ENCODE measurements at places on chromosomes 4 and X.
A peak's percentile ranks its signal among the peaks of the same experiment; 100 is the strongest.

DNA sequence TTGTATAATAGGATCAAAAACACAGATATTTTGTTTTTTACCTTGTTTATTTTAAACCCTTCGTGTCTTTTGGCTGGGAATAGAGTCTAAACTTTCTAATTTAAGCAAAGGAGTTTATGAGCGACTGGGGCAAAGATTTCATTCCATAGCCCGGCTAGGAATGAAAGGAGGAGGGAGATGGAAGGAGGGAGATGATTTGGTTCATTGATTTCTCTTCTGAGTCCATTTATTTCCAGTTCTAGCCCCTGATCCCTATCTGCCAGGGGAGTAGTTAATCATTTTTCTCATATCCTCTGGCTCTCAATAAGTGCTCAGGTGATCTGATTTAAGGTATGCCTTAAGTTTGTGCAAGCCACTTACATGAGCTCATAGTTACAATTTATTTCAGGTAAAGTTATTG is 120.0 kb downstream of the SPRY1 start:
- no peak for DNase-seq

GRCh38 chrX:124274438-124275181 is 57.9 kb upstream of the TEX13D start:
- DNase-seq, result no peak

DNA sequence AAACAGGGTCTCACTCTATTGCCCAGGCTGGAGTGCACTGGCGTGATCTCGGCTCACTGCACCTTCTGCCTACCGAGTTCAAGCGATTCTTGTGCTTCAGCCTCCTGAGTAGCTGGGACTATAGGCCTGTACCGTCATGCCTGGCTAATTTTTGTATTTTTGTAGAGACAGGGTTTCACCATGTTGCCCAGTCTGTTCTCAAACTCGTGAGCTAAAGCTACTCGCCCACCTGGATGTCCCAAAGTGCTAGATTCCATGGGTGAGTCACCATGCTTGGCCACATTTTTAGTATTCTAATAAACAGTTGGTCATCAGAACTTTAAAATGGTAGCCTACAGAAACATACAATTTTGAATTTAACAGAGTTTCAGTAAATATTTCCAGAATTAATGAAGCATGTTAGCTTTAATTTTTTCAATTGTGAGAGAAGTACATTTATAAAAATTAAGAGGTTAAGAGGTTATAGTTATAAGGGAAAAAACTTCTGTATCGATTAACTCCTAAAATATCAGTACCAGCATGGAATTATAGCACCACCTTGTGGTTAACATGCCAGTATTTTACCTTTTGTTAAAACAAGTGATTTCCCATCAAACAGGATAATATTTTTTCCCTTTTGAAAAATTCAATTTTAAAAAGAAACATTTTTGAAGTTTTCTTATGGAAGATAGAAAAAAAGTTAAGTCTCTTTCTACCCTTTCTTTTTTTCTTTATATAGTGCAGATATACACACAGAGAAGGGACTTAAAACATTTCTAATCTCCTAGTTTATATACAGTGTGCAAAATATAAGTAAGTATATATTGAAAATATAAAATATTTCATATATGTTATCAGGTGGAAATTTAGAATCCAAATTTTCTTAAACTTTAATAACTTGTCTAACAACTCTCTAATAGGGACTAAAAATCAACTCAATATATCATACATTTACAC is 35.4 kb downstream of the CEP44 start:
- peak; percentile 44 for DNase-seq

- no peak for DNase-seq
These were observed 504 bp upstream of the RBM3 start for GRCh38 chrX:48573690-48574269.

GRCh38 chr4:19694812-19695211 is 556.9 kb upstream of the SLIT2 start:
- no peak for DNase-seq

GRCh38 chrX:112714357-112714918 is 34.7 kb upstream of the LHFPL1 start:
- DNase-seq, result no peak

DNA sequence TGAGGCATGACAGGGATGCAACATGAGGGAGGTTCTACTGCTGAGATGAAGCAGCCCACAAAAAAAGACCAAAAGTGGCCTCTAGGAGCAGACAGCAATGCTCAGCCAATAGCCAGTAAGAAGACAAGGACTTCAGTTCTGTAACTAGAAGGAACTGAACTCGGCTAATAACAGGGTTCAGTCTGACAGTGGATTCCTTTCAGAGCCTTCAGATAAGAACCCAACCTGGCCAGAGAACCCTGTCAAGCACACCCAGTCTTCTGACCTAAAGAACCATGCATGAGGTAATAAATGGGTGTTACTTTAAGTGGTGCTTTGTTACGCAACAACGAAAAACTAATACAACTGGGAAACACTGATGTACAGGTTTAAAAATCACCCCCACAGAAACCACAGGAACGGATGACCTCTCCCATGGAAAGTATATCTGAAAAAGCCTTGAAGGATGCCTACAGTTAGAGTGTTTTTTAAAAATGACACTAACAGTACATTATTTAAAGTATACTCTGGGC is 94.6 kb downstream of the PAPSS1 start:
- no peak for DNase-seq

DNA sequence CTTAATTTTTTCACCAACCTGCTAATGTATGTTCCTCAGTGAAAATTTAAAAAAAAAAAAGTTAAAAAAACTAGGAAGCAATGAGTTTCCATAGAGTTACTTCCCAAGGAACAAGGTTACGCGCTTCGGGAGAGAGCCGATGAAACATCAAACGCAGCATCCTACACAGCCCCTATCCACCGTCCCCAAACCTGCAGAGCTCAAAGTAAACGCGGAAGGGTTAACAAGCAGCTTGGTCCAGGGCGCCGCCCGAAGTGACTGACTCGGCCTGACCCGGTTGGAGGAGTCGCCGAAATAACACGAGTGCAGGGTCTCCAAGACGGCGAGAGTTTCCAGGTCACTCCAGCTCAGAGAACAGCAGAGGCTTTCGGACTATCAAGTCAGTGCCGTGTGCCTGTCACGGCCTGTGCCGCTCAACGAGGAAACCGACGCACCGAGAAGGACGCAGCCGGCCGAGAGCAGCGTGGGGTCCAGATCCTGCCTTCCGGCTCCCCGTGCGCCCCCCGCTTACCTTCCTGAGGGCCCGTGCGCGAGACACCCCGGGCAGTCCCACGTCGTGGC is 512 bp downstream of the NOP14 start:
- DNase-seq, result peak; percentile 48

DNA sequence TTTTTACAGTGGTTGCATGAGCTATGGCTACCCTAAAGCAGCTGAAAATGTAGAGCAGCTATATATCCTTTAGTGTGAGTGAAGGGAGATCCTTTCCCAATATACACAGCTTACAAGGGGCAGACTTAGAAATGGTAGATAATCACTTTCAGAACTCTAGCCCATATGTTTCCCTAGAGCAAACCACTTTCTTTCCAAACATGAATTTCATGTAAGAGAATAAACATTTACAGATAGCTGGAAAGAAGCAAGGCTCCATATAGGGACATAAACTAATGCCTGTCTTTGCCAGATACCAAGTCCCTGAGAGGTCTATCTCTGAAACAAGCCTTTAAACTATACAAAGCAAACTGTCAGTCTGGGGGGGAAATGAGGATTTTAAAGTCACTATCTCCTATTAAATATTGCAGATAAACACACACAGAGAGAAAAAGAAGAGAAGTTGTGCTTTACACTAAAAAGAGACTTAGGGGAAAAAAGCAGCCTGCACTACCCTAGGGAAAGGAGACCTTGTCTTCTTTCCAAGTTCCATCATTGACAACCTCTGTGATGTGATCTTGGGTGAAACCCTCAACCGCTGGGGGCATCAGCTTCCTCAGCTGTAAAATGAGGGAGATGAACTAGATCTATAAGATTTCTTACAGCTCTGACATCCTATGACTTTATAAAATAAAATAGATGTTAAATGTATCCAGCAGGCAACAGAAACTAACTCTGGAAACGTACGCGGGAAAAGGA is 73.6 kb downstream of the TMEM156 start:
- DNase-seq, result no peak

DNA sequence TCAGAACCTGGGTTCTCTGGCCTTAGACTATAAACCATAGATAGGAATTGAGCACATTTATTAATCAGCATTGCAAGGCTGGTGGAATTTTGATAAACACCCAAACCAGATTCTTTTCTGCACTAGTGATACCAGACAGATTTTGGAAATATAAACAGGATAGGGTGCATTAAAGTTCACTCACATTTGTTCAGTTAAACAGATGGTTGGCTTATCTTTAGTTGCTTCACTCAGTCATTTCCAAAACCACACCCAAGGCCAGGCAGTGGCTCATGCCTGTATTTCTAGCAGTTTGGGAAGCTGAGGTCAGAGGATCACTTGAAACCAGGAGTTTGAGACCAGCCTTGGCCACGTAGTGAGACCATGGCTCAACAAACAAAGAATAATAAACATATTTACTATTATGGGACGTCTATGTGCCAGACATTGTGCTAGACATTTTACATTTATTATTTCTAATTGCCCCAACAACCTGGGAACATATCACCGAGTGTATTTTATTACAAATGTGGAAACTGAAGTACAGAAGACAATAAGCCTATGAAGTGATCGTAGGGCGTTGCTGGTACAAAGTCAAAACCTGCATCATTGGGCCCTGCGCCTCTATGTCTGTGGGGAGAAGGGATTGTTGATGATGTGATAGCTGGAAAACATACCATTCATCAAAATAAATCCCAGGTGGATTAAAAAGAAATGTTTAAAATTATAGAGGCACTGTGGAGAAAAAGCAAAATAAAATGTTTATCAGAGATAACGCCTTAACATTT is 15.0 kb downstream of the ADD1 start:
- DNase-seq, result no peak

DNA sequence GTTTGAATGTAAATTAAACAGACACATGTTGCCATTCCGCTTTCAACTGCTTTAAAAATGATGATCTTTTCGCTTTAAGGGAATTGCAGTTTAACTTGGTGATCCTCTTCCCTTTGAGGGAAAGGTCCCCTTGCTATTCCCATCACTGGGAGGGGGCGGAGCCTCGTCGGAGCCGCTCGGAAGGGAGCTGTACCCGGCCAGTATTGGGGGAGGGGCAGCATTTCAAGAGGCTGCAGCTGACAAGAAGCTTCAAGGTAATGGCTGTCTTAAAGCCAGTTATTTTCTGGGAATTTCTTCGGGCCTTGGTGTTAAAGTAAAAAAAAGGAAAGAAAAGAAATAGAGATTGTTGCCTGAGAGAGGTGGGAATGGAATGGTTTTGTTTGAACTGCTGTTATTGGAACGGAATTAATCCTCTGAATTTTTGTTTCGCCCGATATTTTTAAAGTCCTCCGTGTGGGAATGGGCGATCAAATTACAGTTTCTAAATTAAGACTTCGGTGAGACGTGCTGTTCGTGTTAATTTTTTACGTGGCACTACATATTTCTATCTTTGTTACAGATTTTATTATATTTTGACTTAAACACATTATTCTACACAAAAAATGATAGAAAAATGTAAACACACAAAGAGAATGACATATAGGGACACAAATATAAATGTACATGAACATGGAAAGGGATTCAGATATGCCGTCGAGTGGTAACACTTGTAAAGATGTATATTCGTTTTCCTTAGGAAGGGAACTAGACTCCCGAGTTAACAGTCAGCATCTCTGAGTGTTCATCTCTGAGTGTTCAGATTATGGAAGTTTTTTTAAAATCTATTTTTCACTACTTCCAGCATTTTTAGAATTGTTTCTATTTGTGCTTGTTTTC is 9.2 kb downstream of the PWWP3B start:
- DNase-seq, result peak; percentile 17

GRCh38 chrX:132692066-132692465 is 203.2 kb upstream of the MBNL3 start:
- peak; percentile 10 for DNase-seq

DNA sequence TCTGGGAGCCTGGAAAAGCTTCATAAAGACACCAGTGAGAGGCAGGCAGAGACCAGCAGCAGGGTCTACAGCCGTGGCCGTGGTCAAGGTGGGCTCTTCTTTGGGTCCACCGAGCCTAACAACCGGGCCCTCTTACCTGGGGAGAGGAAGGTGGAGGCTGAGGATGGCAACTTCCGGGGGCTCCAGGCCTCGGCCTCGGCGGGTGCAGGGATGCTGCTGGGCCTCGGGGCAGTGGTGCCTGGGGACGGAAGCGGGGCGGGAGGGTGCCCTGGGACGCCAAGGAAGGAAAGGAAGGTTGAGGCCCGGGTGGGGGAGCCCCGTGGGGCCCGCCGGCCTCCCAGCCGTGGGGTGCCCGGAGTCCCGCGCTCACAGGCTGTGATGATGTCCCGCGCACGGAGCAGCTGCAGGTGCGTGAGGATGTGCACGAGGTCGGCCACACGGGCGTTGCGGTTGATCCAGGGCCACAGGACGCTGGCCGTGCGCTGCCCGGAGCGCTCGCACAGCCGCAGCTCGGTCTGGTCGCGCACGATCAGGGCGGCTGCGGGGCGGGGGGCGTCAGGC is 561 bp downstream of the IRAK1 start:
- DNase-seq, result no peak

- peak; percentile 14 for DNase-seq
These were observed 102.6 kb upstream of the PRKX start for GRCh38 chrX:3815896-3816664.

DNA sequence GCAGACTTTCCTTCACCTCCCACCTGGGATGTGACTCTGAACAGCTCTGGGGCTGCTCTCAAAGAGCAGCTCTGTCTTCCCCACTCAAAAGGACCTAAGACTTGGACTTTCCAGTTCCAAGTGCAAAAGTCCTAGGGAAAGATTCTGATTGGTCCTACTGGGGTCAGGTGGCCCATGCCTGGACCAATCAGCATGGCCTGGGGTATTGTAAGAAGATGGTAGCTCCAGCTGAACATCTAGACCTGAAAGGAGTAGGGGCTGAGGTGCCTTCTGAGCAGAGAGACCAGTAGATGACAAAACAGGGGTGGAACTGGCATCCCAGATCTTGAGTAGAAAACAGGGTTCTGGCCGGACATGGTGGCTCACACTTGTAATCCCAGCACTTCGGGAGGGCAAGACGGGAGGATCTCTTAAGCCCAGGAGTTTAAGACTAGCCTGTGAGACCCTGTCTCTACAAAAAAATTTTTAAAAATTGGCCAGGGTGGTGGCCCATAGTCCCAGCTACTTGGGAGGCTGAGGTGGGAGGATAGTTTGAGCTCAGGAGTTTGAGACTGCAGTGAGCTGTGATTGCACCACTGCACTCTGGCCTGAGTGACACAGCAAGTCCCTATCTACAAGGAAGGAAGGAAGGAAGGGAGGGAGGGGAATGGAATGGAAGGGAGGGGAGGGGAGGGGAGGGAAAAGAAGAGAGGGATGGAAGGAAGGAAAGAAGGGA is 27.4 kb upstream of the MRFAP1 start:
- DNase-seq, result no peak

- DNase-seq, result no peak
These were observed 53.2 kb upstream of the C1QTNF7 start for GRCh38 chr4:15374656-15375055.

DNA sequence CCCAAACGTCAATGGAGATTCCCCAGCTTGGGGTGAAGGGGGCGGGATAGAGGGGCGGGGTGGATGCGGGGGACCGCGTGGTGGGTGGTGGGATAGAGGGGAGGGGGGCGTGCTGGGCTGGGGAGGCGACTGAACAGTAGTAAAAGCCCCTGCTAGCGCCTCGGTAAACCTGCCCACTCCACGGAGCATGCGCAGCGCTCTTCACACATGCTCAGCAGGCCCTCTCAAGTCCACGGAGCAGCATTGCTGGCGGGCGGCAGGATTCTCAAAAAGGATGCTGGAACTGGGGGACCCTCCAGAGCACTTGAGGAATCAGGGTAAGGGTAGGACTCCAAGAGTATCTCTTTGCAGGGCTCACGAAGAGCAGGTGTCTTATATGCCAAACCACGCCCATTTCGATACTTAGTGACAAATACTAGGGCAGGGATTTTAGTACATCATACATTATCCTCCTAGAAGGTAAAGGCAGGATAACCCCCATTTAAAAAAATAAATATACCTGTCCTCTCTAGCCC is 378 bp upstream of the RPS6KA6 start:
- DNase-seq, result peak; percentile 49
